ENCODE measurements at places on chromosomes 13 and 19.

DNA sequence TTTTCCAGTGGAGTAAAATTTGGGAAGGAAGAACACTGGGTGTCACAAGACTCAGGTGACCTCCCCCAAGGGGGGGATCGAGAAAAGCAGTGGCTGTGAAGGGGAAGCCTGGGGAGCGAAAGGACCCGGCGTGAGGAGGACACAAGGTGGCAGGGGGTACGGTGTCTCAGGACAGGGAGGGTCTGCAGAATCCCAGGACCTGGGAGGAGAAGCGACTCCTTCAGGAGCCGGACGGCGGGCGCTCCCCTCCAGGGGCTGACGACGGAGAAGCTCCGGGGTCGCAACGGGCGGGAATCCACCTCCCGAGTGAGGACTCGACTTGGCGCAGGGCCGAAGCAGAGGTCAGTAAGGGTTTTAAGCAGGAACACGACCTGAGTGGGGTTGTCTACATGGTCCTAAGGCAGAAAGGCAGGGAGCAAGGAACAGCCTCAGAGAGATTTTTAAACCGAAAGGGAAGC is 529 bp downstream of the ZNF836 start:
- no peak for DNase-seq

GRCh38 chr13:114282041-114282670 is 755 bp downstream of the UPF3A start:
- DNase-seq: peak; percentile 86

- DNase-seq: no peak
Observed at GRCh38 chr13:32978278-32978677, 37.9 kb upstream of the KL start.

DNA sequence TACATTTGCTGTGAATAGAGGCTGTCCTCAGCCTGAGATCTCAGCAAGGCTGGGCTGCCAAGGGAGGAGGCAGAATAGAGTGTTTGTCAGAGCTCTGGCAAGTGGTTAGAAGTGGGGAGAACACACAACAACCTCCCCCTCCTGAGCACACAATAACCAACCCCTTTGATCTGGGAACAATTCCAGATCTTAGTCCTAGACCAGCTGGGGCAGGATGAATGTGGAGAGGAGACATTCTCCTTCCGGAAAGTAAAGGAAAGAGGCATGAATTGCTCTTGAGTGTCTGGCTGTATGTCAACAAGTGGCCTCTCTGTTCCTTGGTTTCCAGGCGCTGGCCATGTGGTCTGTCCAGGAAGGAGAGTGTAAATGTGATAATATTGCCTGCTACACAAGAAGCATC is 114.9 kb upstream of the TMTC4 start:
- no peak for DNase-seq

DNA sequence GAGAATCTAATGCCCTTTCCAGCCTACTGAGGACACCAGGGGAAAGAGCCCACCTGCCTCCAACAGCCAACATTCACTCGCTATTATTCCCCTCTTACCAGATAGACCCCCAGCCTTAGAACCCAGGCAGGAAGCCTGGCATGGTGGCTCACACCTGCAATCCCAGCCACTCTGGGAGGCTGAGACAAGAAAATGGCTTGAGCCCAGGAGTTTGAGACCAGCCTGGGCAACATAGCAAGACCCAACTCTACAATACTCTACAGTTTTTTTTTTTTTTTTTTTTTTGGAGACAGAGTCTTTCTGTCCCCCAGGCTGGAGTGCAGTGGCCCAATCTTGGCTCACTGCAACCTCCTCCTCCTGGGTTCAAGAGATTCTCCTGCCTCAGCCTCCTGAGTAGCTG is 3.5 kb upstream of the LMNB2 start:
- no peak for DNase-seq

GRCh38 chr13:23506807-23507291 is 63.4 kb upstream of the TNFRSF19 start:
- DNase-seq: no peak

DNA sequence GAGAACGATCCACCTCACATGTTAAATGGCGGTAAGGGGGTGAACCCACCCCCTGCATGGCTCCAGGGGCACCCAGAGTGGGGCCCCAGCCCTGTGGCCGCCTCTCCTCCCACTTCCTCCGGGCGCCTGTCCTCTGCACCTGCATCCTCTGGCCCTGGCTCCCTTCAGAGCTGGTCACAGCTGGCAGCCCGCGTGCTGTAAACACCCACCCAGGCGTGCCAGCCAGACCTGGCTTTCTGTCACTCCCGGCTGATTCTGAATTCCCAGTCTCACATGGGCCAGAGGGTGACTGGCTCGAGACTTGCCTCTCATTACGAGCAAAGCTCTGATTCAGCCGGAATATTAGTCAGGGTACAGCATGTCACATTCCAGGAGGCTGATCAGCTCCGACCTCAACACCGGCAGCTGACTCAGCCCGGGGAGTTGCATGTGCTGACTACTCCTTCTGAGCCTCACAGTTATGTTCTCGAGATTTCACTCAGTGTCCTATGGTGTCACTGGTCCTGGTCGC is 75.1 kb downstream of the GNG7 start:
- peak; percentile 72 for DNase-seq

GRCh38 chr19:46303691-46304397 is 7.0 kb downstream of the HIF3A start:
- no peak for DNase-seq

GRCh38 chr13:32340914-32341313 is 25.6 kb downstream of the BRCA2 start:
- DNase-seq: no peak

DNA sequence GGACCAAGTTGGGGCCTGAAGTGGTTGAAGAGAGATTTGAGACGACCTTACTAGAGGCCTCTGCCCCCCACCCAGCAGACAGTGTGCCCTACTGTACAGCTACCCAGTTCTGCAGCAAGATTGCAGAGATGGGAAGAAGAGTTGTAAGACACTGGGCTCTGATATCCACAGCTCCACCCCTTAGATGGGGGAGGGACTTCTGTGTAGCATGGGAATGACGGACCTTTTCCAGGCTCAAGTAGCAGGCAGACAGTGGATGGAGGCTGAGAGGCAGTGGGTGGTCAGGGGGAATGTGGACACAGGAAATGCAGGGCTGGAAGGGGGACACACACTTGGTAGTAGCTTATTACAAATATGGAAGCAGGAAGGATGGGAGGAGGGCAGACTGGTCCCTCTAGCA is 13.0 kb downstream of the LRFN3 start:
- DNase-seq: no peak

GRCh38 chr13:91417660-91418325 is 19.4 kb downstream of the GPC5 start:
- DNase-seq: peak; percentile 18
